ENCODE measurements at places on chromosomes 2 and 18. TPM values are rescaled to one million over a fixed set of nuclear protein-coding genes. Genes with fewer than 3 reads are reported as not detected.

PRSS56 gene
- total RNA-seq = not detected

BMP10 gene
- total RNA-seq = not detected

RPRM gene
- total RNA-seq = not detected

AKAIN1 gene
- not detected for total RNA-seq

PIKFYVE gene
- 30.7 TPM for total RNA-seq

ACMSD gene
- total RNA-seq = 0.28 TPM

POMC gene
- total RNA-seq = 0.85 TPM

NT5DC4 gene
- not detected for total RNA-seq

TSPYL6 gene
- total RNA-seq = not detected

SLC4A5 gene
- total RNA-seq = under 0.01 TPM

Measured in regular cardiac myocyte (primary cell).